BE2C (cell line): ENCODE measurements at places on chromosomes 12 and 14.
A peak's percentile ranks its signal among the peaks of the same experiment; 100 is the strongest.

DNA sequence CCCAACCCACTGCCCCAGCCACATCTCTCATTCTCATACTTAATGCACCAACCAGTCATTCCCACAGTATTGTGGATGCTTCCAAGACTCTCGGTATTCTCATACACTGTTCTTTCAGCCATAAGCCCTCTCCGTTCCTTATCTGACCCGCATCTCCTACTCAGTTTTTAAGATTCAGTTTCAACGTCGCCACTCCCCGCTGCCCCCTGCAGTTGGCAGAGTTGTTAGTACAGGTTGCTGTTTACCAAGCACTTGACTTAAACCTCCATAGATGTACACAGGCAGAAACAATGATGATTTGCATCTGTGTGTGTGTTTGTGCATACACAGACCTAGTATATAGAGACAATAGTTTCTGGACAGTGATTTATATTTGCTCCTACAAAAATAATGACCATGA is 40.2 kb downstream of the PAH start:
- DNase-seq = no peak

- DNase-seq = peak; percentile 63
These were observed 56.4 kb upstream of the RNU6-8 start for GRCh38 chr14:32259368-32260013.

GRCh38 chr14:57749267-57749666 is 116.6 kb downstream of the SLC35F4 start:
- DNase-seq = no peak

DNA sequence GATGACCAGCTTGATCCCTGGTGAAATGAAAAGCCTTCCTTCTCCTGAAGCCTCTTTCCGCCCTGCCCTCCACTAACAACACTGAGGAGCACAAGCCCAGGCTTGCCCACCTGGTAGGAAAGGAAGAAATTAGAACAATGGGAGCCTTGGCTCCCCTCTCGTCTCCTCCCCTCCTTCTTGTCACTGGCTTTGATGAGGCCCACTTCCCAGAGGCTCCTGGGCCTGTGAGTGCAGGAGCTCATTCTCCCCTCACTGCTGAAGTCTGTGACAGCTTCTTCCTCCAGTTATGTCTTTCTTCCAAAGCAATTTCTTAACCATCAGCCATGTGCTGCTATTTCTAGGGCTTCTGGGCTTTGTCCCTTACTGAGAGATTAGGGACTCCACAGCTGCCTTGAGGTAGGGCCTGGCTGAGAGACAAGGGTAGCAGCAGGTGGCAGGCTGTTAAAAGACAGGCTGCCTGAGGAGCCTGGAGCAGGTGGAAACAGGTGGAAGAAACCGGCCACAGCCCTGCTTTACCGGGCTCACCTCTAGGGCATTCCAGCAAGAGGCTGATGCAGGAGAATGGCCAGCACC is 53.6 kb upstream of the SRSF5 start:
- DNase-seq = no peak

DNA sequence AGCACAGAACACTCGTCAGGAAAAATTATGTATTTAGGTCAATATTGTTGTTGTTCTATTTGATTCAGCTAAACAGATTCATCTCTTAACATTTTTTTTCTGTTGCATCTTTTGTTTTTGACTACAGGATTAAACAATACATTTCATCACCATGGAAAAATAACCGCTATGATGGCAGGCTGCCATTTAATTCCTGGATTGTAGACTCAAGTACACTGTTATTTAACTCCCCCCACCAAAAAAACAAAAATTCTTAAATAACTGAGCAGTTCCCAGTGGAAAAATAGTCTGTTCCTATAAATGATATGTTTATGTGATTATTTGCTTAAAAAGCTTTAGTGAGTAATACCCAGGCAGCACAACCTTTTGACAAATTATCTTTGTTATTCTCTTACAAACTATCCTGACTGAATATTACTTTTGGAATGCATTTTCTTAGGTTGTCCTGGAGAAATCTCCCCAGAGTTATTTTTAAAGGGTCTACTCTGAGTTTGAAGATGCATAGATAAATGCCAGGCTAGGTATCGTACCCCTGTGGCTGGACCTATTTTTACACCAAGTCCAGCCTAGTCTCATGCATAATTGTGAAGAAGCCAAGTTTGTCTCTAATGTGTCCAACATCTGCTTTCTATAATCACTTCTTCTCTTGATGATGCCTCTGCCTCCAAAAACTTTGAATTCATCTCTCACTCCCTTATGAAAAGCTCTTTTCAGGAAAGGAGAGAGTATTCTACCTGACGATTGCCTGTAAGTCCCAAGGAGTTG is 3.7 kb downstream of the KERA start:
- no peak for DNase-seq

DNA sequence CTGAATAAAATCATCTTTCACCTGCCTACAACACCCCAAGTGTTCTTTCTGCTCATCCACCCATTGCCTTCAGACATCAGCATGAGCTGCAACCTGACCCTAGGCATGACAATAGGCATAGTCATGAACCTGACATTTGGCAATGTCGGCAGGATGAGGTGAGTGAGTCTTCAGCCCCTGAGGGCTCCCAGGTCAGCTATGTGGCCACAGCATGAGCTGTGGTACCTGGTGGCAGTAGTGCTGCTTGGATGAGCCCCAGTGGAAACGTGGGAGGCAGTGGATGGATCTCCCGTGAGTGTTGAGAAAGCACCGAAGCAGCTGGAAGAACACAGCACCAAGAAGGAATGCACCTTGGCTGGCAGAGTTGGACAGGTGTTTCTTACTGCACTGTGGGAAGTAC is 334.8 kb upstream of the FAR2 start:
- DNase-seq = no peak

DNA sequence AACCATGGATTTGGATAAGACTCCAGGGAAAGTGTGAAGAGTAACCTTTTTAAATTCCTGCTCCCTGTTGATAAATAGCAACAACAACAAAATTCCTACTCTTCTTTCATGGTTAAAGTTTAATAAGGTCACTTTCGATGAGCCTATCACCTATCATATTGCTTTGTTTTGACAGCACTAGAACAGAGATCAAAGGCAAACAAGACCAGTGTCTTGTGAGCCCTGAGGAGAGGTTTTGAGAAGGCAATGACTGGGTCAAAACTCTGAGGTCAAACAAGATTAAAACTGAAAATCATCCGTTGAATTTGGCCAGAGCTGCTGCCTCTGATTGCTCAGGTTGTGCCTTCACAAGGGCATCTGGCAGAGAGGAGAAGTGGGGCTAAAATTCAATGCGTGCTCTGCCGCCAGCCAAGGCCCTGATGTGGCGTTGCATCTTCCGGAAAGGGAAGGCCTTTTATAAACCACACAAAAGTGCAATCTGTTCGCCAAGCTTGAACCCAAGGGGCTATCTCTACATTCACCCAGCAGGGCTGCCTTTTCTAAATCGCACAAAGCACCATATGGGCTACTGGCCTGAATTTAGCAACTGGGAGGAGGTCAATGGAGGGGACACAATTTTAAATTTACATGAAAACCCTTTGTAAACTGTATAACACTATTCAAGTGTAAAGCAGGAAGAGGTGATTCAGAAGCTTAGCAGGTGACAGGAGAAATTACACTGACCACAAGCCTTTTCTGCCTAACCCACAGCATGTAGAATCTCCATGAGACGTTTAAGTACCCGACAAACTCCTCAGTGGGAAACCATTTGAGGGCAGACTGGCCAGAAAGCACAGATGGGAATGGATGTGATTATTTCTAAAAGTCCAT is 140.8 kb downstream of the DAD1 start:
- no peak for DNase-seq

DNA sequence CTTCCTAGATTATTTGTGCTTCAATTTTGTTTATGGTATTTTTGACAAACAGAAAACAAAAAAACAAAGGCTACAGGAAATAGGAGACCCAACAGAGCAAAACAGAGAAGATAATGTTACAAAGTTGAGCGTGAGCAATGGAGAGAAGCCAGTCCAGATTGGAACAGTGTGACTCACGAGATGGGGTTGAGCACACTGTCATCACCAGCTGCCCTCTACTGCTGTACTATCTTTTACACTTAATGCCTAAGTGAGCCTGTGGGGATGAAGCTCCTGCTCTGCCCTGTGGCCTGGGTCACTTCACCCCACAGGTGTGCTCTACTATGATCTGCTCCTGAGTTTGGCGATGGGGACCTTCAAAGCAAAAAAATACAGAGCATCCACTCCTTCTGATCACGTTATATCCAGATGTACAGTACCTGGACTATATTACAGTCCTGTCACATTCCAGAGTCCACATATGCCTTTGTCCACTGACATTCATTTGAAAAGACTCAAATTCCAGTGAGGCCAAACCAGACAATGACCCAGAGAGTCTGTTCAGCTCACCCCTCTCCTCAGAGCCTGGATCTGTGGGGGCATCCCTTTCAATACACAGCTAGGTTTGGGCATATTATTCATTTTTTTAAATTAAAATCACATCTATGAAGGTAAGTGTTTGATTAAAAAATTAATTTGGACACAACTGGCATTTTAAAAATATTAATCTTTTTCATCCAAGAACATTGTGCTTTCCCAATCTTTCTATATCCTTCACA is 4.4 kb downstream of the IPO8 start:
- DNase-seq = peak; percentile 39

- DNase-seq = peak; percentile 9
These were observed 20.2 kb upstream of the KIF26A start for GRCh38 chr14:104118006-104118844.

DNA sequence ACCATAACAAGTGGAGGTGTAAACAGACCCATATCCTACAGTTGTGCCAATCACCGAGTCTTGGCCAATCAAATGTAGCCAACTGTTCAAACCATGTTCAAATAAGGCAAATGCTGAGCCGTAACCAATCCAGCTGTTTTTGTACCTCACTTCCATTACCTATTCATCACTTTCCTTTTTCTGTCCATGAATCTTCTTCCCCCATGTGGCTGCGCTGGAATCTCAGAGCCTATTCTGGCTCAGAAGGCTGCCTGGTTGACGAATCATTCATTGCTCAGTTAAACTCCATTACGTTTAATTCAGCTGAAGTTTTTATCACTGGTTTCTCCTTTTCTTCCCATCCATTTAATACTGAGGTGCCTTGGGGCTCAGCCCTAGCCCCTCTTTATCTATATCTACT is 71.1 kb downstream of the TBC1D30 start:
- DNase-seq = no peak

- DNase-seq = peak; percentile 7
These were observed 3.4 kb downstream of the RHOF start for GRCh38 chr12:121789800-121790728.

DNA sequence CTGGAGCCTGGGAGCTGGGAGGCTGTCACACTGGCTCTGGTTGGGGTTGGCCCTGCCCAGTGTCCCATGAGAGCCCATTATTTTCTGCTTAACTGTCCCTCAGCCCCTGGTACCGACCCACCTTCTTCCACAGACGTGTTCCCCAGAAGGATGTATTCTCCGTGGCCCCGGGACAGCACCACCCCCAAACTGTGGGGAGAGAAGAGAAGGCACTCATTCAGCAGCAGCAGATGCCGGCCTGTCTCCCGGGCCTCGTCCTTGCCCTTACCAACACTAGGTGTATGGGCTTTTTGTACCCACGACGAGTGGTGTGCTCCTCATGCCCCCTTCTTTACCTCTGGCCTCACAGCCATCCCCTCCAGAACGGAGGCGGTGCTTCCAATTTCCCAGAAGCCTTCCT is 38.1 kb downstream of the LRTM2 start:
- DNase-seq = no peak

DNA sequence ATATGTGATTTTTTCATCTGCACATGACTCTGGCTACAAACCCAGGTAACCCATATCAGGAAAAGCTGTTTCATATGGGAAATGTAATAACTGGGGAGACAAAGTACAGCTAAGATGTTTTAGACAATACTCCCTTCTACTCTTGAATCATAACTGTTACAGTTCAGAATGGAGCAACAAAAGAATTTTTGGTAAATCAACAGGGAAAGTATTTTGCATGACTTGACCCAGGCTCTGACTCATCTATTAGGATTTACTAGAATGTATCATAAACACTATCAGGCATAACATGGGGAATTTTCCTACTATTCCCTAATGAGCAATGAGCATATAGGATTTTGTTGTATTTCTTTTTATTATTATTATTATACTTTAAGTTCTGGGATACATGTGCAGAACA is 553.0 kb downstream of the SLC16A7 start:
- no peak for DNase-seq

DNA sequence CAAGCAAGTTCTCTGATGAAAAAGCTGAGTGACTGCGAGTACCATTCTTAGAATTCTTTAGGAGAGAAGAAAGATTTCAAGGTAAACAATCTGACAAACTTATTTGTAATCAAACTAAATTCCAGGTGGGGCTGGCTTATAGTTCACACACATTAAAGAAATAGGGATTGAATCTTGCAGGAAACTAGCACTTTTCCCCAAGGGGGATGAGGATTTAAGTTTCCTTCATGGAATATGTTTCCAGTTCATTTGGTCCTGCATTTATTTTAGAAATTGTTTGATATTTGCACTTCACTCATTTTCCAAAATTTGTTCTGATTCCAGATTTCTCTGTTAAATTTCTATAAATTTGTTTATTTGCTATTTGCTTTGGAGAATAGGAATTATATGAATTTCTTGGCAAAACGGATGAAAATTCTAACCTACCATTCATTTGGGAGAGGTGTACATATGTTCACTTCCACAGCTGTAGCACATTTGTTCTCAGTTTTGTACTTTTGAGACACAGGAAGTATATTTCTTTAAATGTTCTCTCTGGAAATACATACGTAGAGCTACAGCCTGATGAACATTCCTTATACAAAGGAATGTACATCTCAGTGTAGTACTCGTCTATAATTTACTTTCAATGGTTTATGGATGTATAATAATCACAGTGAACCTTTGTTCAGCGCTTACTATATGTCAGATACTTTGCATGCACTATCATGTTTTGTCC is 145.5 kb downstream of the AKAP6 start:
- no peak for DNase-seq

- DNase-seq = no peak
These were observed 110.3 kb downstream of the GCH1 start for GRCh38 chr14:54792288-54792687.

GRCh38 chr14:77562681-77563080 is 53.8 kb downstream of the SPTLC2 start:
- no peak for DNase-seq

- no peak for DNase-seq
These were observed 336.1 kb downstream of the RPS29 start for GRCh38 chr14:49250109-49250508.

GRCh38 chr12:27511031-27511722 is 12.8 kb upstream of the PPFIBP1 start:
- no peak for DNase-seq

DNA sequence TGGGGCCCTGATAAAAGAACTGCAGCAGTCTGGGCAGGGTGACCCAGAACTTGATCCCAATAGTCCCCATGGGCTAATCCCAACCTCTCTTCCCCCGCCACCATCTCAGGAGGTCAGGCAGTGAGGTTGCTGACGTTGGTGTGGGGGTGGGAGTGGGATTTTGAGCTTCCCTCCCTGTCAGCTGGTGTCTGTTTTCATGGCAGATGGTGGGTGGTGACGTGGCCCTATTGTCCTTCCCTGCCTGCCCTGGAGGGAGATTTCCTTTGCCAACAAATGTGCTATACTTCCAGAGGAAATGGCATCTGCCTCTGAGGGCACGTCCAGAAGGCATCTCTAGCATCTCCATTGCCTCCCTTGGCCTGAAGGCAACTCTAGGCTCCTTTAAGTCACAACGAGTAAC is 37.7 kb downstream of the NEUROD4 start:
- DNase-seq = no peak
